ENCODE measurements at places on chromosomes 7 and 10.

- no peak for DNase-seq
Observed at GRCh38 chr10:30056767-30057355, 2.5 kb downstream of the JCAD start.

- DNase-seq, result peak; percentile 43
Observed at GRCh38 chr7:23938937-23939552, 229.0 kb downstream of the STK31 start.

GRCh38 chr10:35803046-35803445, 160.9 kb upstream of the FZD8 start:
- DNase-seq, result no peak

GRCh38 chr7:6399351-6399750, 48.4 kb downstream of the DAGLB start:
- no peak for DNase-seq

- DNase-seq, result no peak
Observed at GRCh38 chr7:113731571-113731970, 187.2 kb downstream of the PPP1R3A start.

GRCh38 chr7:121499624-121500023, 103.5 kb upstream of the FAM3C start:
- no peak for DNase-seq

DNA sequence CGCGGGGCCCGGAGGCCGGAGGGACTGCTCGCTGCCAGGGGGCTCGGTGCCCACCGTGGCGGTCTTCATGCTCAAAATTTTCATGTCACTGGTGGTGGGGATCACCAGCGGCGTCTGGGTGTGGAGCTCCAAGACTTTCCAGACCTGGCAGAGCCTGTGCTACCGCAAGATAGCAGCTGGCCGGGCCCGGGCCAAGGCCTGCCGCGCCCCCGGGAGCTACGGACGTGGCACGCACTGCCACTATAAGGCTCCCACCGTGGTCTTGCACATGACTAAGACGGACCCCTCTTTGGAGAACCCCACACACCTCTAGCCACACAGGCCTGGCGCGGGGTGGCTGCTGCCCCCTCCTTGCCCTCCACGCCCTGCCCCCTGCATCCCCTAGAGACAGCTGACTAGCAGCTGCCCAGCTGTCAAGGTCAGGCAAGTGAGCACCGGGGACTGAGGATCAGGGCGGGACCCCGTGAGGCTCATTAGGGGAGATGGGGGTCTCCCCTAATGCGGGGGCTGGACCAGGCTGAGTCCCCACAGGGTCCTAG, 2.0 kb downstream of the FZD9 start:
- DNase-seq, result no peak

- peak; percentile 28 for DNase-seq
Observed at GRCh38 chr10:32446536-32447406, 831 bp downstream of the CCDC7 start.

GRCh38 chr10:33136271-33136670, 178.2 kb upstream of the ITGB1 start:
- DNase-seq, result peak; percentile 80

- no peak for DNase-seq
Observed at GRCh38 chr10:13834581-13835286, 248.0 kb downstream of the PRPF18 start.

DNA sequence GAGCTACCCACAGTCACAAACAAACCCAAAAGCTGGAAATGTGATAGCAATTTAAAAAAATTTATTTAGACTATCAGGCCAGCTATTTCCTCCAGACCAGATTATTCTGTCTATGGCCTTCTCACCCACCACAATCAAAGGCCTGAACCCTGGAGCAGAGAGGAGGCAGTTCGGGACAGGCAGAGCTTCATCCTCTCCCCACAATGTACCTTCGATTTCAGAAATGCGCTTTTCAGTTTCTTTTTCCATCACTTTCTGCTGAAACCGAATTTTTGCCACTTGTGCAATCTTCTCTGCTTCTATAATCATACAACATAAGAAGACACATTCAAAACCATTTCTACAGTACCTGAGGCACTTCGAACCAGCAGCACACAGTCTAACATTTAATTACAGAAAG, 29.9 kb downstream of the ERLIN1 start:
- DNase-seq, result no peak

GRCh38 chr10:92747600-92747999, 57.8 kb downstream of the HHEX start:
- no peak for DNase-seq

DNA sequence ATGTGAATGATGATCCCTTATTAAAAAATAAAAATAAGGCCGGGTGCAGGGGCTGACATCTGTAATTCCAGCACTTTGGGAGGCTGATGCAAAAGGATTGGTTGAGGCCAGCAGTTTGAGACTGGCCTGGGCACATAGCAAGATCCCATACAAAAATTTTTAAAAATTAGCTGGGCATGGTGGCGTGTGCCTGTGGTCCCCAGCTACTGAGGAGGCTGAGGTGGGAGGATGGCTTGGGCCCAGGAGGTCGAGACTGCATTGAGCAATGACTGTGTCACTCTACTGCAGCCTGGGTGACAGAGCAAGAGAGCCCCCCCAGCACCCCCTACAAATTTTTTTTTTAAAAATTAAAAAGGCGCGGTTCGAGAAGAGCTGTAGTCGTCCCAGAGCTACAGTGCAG, 1.2 kb upstream of the BRI3 start:
- no peak for DNase-seq

DNA sequence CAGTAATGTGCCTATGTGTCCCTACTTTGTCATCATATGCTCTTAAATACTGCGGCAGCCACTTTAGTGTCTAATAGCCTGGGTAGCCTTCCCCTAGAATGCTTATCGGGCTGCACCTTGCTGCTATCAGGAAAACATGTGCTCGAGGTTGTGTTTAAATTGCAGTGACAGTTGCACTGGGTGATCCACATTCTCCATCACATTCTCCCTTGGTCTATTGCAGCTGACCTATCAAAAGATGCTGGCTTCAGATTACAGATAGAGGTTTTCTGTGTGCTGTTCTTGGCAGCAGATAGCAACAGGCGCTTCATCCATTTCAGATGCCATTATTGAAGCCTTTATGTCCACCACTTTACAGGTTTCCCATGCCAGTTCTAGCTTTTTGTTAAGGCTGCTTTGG, 130.1 kb upstream of the MDFIC start:
- no peak for DNase-seq

GRCh38 chr10:60430017-60430416, 40.3 kb upstream of the ANK3 start:
- DNase-seq, result peak; percentile 85

DNA sequence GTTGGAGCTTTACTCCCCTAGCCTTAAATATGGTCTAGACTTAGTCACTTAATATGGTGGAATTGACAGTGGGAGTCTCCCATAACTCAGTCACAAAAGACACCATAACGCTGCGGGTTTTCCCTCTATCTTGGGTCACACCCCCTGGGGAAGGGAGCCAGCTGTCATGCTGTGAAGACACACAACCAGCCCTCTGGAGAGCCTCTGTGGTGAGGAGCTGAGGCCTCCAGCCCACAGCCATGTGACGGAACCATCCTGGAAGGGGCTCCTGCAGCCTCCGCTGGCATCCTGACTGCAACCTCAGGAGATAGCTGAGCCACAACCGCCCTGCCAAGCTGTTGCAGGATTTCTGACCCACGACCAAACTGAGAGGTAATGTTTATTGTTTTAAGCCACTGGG, 37.9 kb downstream of the PAXIP1 start:
- DNase-seq, result no peak

GRCh38 chr7:145036604-145037405, 201.0 kb upstream of the TPK1 start:
- peak; percentile 16 for DNase-seq

DNA sequence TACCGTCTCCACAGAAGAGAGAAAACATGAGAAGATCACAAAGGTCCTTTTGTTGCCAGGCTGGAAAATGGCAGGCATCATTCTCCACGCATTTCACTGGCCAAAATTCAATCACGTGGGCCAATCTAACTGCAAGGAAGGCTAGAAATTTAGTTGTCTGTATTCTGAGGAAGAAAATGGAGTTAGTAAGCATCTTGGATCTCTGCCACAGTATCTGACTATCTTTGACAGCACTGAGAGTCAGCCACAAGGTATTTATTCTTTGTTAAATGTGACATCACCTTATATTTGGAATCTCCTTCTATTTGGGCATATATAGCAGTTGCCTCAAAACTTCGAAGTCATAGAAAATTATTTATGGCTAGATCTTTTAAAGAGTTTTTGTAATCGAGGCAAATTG, 213.9 kb downstream of the NSUN6 start:
- DNase-seq, result no peak

GRCh38 chr10:53135213-53135896, 362.8 kb upstream of the MBL2 start:
- no peak for DNase-seq

GRCh38 chr7:151411551-151411950, 1.7 kb upstream of the WDR86 start:
- no peak for DNase-seq

DNA sequence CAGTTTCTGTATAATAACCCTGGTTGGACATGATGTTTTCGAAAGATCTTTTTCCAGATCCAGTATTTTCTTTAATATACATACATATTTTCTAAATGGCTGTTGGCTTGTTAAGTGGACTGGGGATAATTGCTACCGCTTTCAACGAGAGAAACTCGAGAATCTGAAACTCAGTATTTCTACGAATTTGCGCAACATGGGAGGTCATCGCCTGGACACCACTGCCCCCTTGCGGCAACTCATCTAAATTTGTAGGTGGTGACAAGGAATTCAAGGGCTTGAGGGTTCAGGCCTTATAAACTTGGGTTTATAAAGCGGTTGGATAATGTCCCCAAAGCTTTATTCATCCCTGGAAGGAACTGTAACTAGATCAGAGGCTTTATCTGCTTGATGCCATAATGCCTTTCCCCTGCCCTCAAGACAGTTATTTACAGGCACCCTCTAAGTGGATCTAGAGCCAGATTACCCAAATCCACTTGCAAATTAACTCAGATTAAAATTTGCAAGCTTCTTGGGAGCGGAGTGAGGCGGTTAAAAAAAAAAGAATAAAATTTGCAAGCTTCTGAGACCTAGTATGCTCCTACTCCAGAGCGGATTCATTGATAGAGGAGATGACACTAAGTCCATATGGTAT, 21.3 kb upstream of the KCNK18 start:
- peak; percentile 72 for DNase-seq

DNA sequence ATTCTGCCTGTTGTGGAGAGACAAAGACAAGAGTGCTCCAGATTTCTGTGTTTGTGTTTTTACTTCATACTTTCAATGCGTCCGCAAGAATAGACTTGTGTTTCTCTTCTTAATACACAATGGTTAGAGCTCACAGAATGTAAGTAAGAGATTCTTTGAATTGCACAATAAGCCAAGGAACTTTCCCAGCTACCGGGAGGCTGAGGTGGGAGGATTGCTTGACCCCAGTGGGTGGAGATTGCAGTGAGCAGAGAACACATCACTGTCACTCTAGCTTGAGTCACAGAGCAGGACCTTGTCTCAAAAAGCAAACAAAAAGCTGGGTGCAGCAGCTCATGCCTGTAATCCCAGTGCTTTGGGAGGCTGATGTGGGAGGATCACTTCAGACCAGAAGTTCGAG, 250.7 kb upstream of the MYO3A start:
- no peak for DNase-seq

DNA sequence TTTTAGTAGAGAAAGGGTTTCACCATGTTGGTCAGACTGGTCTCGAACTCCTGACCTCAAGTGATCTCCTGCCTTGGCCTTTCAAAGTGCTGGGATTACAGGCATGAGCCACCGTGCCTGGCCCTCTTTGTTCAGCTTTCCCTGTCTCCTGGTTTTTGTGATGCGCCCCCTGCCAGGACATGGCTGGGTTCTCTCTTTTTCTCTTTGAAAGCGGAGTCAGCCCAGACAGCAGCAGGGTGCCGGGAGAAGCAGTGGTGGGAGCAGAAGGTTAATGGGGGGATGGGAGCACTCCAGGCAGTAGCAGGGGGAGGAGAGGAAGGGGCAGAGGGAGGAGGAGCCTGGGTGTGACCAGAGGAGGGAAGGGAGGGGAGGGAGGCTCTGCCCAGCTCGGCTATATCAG, 1.8 kb downstream of the MUC3A start:
- DNase-seq, result no peak

DNA sequence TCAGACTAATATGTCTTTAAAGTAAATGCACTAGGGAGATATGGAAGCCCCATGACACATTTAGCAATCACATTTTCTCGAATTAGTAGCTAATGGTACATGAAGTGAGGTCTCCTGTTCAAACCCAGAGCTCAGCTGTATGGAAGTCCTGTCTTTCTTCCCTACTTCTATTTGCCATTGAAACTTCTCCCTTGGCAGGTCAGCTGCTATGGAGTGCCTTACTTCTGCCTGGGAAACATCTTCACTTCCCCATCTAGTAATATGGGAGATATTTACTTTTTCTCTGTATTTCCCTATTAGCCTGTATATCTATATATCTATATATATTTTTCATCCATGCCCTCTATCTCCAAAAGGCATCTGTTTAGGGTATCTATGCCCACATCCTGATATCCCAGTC, 225.3 kb upstream of the INHBA start:
- no peak for DNase-seq

GRCh38 chr10:59284118-59284975, 78.0 kb downstream of the FAM13C start:
- DNase-seq, result no peak

- DNase-seq, result peak; percentile 75
Observed at GRCh38 chr7:50436133-50436806, 13.9 kb downstream of the FIGNL1 start.

GRCh38 chr10:30158325-30158960, 99.1 kb upstream of the JCAD start:
- DNase-seq, result no peak

GRCh38 chr10:132503581-132504421, 33.8 kb upstream of the INPP5A start:
- no peak for DNase-seq

DNA sequence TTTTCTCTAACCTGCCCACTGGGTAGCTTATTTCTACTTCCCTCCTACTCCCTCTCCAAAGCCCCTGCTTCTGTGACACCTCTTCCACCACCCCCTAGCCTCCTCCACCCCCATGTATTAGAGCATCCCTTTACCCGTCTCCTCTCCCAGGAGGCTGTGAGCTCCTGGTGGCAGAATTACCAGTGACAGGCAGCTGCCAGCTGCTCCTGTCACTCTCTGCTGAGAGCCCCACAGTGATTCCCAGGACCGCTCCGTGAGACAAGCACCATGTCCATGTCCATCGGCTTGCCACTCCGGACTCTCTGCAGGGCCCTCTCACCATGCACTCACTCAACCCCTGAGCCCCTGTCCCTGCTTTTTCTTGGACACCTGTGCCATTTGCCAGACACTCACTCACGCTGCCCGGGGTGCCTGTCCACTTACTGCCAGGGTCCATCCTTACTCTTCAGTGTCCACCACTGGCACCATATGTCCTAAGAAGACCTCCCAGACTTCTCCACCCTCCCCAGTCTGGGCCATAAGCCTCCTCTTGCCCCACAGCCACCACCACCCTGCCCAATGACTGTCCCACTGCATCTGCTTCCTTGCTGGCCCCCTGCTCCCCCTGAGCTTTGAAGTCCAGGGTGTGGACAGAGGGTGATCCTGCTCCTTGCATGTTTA, 9.8 kb downstream of the WDFY4 start:
- DNase-seq, result no peak

DNA sequence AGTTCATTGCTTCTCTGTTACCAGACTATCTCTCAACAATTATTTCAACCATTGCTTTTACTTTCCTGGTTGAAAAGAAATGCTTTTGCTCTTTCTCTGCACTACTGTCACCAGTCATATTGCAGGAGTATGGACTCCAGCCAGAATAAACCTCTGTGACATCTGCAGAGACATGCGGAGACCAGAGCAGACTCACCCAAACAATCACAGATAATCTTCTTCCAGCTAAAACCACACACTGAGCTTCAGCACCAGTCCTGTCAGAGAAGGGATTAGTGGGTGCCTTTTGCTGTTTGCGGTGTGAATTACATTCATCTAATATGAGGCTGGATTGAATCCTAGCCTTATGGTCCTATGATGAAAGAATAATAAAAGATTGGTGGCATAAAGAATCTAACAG, 258.6 kb downstream of the CNTNAP2 start:
- no peak for DNase-seq
